Fibroblast of gingiva (primary cell): ENCODE measurements at places on chromosomes 16 and 17.
A peak's percentile ranks its signal among the peaks of the same experiment; 100 is the strongest.

- DNase-seq: peak; percentile 30
These were observed 33.1 kb downstream of the FOXL1 start for GRCh38 chr16:86611525-86611855.

GRCh38 chr17:9768381-9768934, 22.9 kb downstream of the DHRS7C start:
- no peak for DNase-seq

- no peak for DNase-seq
These were observed 17.7 kb downstream of the NUBP1 start for GRCh38 chr16:10761373-10761772.

DNA sequence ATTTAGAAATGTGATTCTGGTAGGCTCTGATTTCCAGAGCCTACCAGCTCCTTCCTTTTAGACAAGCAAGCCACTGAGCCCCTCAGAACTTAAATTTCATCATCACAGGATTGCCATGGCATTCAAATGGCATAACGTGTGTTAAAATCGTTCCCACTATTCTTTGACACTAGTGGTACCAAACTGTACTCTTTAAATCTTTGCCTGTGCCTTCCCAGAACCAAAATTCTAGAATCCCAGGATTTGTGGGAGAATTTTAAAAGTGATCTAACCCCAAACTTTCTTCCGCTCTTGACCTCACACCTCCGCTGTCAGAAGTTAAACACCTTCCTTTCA, 287 bp upstream of the INTS2 start:
- DNase-seq: no peak

DNA sequence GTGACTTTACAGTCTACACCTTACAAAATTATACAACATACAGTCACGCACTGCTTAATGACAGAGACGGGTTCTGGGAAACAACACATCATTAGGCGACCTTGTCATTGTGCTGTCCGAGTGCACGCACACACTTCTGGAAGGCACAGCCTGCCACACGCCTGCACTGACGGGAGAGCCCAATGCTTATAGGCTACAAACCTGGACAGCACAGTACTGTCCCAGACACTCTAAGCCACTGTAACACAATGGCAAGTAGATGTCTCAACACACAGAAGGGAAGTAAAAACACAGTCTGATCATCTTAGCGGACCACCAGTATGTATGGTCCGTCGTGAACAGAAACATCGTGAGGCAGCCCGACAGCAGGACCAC, 29.8 kb downstream of the KLHDC4 start:
- DNase-seq: no peak

DNA sequence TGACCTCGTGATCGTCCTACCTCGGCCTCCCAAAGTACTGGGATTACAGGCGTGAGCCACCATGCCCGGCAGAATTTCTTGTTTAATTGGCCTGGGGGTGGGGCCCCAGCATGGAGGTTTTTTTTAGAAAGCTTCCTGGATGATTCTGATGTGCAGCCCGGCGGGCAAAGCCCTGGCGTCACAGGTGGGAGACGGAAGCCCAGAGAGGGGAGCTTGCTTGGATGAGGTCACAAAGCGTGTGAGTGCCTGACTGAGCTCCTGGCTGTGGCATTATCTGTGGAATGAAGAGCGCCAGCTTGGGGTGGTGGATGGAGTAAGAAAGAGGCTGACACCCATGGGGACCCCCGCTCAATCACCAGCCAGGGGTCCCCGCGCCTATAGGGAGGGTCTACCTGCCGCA, 4.1 kb downstream of the VASN start:
- DNase-seq: peak; percentile 50

DNA sequence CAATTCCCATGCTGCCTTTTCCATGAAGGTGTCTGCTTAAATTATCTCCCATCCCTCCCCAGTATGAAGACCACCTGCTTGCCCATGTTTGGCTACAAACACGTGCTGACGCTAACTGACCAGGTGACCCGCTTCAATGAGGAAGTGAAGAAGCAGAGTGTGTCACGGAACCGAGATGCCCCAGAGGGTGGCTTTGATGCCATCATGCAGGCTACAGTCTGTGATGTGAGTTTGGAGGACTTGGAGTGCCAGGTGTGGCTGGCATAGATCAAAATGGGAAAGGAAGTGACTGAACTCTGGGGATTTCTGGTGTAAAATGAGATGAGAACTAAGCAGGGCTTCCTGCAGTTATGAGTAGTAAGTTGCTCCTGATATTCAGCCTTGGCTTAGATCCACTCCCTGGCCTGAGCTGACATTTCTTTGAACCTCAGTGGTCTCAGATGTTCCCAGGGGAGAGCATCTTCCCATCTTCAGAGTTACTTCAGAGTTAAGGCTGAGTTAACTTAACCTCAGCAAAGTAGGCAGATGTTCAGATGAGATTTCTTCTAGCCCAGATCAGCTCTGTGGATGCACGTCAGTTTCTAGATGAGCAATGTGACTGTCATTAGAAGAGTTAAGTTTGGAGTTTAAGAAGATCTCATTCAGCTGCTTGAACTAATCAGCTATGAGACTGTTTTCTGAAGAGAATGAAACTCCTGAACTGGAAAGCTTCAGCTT, 32.7 kb downstream of the ITGB3 start:
- DNase-seq: no peak

DNA sequence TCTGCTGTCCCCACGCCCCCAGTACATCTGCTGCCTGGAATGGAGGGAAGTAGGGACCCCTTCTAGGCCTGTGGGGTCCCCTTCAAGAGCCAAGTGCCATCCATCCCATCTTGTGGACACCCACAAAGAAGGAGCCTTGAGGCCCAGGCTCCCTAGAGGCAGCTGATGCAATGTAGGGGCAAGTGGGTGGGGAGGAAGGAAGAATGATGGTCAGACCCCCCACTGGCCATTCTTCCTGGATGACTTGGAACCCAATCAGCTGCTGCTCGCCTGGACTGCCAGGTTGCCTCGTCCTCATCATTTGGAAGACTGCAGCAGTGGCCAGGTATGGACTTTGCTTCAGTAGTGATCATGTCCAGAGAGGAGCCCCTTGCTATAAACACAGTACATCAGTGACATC, 48.9 kb downstream of the SMPD3 start:
- DNase-seq: no peak

DNA sequence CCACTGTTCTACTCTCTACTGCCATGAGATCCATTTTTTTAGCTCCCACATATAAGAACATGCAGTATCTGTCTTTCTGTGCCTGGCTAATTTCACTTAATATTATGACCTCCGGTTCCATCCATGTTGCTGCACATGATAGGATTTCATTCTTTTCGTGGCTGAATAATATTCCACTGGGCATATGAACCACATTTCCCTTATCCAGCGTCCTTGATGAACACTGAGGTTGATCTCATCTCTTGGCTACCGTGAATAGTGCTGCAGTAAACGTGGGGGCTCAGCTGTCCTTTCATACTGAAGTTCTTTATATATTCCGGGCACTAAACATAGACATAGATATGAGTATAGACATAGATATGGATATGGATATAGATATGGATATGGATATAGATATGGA, 109.3 kb upstream of the TNRC6C start:
- DNase-seq: no peak

DNA sequence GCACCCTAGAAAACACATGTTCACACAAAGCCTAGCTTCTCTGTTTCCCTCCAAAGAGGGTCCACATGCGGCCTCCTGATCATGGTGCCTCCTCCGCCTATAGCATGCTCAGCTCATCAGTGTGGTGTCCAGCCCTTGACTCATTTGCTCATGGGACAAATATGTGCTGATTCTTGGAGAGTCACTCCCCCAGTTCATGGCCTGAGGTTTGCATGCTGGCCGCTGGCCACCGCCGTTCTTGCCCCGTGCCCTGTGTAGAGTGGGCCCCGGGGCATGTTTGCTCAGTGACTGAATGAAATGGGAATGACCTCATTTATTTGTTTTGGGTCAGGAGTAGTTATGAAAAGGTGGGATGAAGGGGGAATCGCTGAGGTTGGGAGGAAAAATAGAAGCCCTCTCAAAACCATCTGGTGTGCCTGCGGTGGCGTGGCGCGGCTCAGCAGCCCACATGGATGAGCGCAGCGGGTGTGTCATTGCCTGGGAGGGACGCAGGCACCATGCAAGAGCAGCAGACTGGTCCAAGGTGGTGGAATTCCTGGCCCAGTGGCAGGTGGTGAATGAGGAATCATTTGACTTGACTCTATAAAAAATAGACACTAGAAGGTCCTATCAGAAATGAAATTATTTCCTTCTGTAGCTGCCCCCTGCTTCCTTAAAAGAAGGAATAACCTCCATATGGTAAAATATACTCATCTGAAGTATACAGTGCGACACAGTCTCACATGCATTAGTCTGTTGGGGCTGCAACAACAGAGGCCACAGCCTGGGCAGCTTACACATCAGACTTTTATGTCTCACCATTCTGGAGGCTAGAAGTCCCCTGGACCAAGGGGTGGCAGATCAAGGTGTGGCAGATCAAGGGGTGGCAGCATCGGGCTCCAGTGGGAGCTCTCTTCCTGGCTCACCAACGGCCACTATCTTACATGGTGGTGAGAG, 31.7 kb downstream of the CRISPLD2 start:
- DNase-seq: peak; percentile 88

DNA sequence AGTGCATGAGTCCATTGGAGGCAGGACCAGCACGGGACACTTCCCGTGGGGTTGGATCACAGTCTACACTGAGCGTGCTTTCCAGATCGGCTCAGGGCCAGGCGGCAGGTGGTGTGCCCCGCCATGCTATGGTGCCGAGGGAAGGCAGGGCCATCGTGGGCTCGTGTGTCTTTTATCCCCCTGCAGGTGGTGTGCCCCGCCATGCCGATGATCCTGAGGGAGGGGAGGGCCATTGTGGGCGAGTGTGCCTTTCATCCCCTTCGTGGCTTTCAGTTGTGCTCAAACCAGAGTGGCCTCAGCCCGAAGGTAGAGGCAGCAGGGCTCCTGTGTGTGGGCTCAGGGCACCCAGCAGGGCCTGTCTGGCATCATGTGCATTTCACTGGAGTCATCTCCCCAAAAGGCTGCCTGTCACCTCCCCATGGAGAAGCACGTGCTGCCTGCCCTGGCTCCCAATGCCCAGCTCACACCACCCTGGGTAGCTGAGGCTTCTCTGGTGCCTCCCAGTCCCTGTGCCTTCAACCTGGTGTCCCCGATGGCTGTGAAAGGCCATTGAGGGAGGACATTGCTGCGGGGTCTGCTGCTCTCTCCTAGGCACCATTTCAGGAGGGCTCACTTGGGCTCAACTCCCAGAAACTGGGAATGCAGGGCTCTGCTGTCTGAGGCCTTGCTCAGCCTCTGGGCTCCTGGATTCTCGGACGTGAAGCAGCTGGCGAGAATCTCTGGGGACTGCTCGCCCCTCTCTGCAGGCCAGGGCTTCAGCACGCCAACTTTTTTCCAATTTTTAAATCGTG, 207.6 kb downstream of the NPIPB11 start:
- no peak for DNase-seq
